ENCODE measurements at places on chromosomes 3 and 15.
A peak's percentile ranks its signal among the peaks of the same experiment; 100 is the strongest.

- no peak for DNase-seq
Measured at GRCh38 chr3:81765400-81765799, 4.0 kb upstream of the GBE1 start.

- peak; percentile 13 for DNase-seq
Measured at GRCh38 chr3:60133269-60134162, 1083.7 kb upstream of the CFAP20DC start.

- no peak for DNase-seq
Measured at GRCh38 chr3:96059301-96059700, 755.1 kb upstream of the EPHA6 start.

GRCh38 chr3:142263112-142263511 is 37.7 kb upstream of the GK5 start:
- no peak for DNase-seq

DNA sequence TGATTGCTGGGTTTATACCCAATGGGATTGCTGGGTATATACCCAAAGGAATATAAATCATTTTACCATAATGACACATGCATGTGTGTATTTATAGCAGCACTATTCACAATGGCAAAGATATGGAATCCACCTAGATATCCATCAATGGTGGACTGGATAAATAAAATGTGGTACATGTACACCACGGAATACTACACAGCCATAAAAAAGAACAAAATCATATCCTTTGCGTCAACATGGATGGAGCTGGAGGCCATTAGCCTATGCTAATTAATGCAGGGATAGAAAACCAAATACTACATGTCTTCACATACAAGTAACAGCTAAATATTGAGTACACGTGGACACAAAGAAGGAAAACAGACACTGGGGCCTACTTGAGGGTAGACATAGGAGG is 22.6 kb downstream of the MNS1 start:
- DNase-seq = no peak

All from NCI-H446 treated with DMSO at 0.1 percent for 48 hours (cell line).